ENCODE measurements at places on chromosomes 7 and 10.
A peak's percentile ranks its signal among the peaks of the same experiment; 100 is the strongest.

- DNase-seq, result no peak
Measured at GRCh38 chr7:28885771-28886170, 72.4 kb downstream of the TRIL start.

- DNase-seq, result no peak
Measured at GRCh38 chr10:122264436-122264835, 6.7 kb upstream of the BTBD16 start.

GRCh38 chr7:66518151-66518691 lies 110.5 kb upstream of the KCTD7 start:
- no peak for DNase-seq

DNA sequence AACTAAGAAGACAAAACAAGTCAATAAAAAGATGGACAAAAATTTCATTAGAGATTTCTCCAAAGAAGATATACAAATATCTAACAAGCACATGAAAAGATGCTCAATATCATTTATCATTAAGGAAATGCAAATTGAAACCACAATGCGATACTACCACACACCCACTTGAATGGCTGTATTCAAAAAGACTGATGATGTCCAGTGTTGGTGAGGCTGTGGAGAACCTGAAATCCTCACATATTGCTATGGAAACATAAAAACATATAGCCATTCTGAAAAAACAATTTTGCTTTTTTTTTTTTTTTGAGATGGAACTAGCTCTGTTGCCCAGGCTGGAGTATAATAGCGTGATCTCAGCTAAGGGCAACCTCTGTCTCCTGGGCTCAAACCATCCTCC lies 124.1 kb upstream of the LAMB4 start:
- no peak for DNase-seq

DNA sequence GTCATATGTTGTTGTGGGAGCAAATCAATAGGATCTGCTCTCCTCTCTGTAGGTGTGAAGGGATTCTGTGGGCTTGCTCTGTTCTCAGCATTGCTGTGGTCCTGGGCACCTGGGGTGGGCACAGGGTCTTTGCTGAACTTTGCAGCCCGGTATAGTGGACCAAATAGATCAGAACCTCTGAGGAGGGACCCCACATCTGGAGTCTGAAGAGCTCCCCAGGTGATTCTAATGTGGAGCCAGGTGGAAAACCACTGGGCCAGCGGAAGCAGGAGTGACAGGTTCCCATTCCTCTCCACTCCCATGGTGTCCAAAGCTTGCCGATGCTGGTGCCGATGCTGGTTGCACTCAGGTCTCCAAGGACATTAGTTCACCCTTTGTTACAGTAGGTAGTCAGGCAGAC lies 257.2 kb downstream of the GLRX3 start:
- DNase-seq, result no peak

- peak; percentile 88 for DNase-seq
Measured at GRCh38 chr7:139035586-139036353, at the start of gene ZC3HAV1L. ZC3HAV1L (minus strand) TSS chr7:139036042; CDS start chr7:139036017, 25 bp downstream.

- no peak for DNase-seq
Measured at GRCh38 chr10:26567351-26567721, 129.2 kb downstream of the APBB1IP start.

DNA sequence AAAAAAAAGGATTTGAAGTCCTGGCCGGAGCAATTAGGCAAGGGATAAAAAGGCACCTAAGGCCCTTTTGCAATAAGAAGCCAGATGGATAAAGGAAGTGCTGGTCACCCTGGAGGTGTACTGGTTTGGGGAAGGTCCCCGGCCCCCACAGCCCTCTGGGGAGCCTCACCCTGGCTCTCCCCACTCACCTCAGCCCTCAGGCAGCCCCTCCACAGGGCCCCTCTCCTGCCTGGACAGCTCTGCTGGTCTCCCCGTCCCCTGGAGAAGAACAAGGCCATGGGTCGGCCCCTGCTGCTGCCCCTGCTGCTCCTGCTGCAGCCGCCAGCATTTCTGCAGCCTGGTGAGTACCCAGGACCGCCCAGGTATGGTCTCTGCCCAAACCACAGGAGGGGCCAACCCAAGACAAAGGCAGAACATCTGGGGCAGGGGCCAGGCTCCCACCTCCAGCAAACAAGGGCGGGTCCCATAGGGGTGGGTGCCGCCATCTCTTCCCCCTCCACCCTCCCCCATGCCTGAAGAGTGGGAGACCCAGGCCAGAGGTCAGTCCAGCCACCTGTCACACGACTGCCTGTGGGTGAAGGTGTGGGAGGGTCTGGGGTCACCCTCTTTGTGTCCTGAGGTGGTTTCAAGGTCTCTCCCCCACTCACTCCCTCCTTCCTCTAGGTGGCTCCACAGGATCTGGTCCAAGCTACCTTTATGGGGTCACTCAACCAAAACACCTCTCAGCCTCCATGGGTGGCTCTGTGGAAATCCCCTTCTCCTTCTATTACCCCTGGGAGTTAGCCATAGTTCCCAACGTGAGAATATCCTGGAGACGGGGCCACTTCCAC lies at the start of gene PILRB:
Gene PILRB (plus strand): TSS at position 91 of the 830 bp plus-strand sequence. CDS start 186 bp downstream, at position 277.
- no peak for DNase-seq

GRCh38 chr10:65313406-65313805 lies 1612.4 kb upstream of the LRRTM3 start:
- DNase-seq, result no peak
